GM23248 (cell line): ENCODE measurements at places on chromosomes 5 and 9. TPM values are rescaled to one million over a fixed set of nuclear protein-coding genes. Genes with fewer than 3 reads are reported as not detected.

DNA sequence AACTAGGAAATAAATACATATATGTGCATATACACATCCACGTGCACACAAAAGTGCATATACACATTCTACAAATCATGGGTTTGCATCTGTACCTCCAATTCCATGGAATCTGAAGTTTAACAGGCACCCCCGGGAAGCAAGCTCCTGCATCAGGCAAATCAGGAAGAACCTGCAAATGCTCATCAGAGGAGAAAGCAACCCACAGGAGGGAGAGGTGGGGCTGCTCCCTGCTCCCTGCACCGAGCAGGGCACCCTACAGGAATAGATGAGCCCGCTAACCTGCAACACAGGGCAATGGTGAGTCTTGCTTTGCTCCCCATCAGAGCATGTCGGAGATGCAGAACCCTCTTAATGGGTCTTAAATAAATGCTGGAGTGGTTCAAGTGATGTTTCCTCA, 151.3 kb downstream of the DAB2IP start:
- DNase-seq = no peak

DNA sequence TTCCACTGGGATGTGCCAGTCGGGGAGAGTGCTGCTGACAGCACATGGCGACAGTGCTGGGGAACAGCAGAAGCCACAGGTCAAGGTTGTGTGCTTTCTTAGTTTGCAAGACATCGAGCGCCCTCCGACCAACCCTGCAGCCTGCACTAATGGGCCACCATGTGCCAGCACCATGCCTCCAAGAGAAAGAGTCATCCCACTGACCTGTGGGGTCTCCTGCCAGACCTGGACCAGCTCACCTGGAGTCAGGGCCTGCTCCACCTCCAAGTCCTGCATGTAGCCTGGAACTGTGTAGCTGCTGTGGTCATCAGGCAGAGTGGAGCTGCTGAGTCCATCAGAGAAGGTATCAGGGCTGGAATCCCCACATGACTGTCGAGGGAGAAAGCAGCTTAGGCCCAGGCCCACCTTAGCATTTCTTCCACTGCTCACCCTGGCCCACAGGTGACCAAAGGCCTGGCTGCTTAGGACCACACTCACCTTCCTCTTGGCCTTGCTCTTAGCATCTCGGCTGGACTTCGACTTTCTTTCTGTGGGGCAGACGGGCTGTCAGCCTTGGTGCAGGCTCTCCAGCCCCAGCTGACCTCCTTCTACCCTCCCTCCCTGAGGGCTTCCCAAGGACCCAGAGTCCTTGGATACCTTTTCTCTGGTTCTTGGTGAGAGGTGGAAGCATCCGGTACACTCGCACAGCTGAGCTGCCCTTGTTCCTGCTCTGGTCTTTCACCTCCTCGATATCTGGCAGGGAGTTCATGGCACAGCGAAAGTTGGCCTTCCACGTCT, 4.1 kb downstream of the IRF1 start:
- DNase-seq = no peak

DNA sequence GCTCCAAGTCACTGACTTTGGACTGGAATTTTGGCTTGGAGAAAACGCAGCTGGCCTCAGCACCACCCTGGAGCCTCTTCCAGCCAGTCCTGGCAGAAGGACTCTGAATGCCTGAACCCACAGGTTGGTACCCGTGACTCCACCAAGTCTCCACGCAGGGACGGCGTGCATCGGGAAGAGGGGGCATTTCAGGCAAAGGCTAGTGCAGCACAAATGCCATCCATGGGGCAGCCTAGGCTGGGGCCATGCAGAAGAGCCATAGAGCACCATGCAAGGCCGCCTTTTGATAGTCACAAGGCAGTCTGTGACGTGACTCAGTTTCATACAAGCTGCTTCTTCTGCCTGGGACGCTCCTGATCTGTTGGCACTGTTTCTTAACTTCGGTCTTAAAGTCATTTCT, 28.0 kb downstream of the GDNF start:
- no peak for DNase-seq

- no peak for DNase-seq
Measured at GRCh38 chr5:110333384-110333783, 393.1 kb downstream of the TMEM232 start.

DNA sequence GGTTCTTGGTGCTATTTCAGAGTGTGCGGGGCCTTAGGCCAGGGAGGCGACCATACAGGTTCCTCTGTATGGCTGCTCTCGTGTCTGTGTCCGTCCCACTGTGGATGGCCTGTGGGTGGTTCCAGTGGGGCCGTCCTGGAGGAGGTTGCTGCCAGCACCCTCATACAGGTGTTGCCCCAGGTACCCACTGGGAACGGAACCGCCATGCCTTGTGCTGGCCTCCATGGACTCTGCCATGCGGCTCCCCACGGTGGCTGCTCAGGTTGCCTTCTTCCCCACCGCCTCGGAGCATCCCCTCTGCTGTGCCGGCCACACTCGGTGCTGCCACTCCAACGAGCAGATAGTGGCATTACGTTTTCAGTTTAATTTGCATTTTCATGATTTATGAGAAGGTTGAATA, 129.3 kb upstream of the CACNA1B start:
- no peak for DNase-seq

GRCh38 chr5:134477462-134478245, 47.8 kb upstream of the JADE2 start:
- peak; percentile 40 for DNase-seq

GRCh38 chr5:60503771-60504170, 196.2 kb downstream of the DEPDC1B start:
- DNase-seq = no peak

DNA sequence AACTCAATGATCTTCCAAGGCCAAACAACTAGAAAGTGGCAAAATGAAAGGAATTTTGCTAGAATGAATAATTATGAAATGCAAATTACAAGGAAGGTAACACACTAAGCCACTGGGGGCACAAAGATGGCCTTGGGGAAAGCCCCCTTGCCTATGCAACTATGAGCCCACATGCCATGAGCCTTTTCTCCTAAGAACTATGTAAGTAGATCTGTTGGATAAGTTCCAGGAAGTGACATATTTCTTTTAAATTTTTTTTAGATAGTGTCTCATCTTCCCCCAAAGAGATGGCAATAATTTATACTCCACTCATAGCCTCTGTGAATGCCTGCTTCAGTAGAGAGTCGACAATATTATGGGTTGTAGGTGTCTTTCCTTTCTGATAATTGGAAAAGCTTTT, 257.8 kb downstream of the AUH start:
- DNase-seq = peak; percentile 23

DNA sequence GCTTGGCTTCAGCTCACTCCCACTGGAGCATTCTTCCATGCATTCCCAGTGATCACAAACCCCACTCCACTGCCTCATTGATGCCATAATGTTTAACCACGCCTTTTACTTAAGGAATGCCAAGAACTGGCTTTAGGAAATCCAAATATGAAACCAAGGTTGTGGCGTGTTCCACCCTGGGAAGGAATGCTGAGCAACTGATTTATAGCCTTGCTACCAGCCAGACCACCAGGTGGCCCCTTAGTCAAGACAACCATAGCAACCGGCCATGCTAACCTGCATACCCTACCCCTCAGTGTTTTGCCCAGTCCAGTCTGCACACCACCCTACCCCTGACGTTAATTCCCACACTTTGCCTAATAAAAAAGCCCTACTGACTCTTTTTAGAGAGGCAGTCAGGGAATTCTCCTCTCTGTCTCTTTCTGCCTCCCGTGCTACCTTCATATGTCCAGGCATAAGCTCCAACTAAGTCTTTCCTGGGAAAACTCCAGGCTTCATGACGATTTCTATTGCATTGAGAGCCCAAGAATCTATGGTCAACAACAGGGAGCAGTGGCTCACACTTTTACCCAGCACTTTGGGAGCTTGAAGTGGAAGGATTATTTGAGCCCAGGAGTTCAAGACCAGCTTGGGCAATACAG, 27.0 kb upstream of the PRRC2B start:
- DNase-seq = peak; percentile 55

The NR2F1 gene
- 4.5 and 5.6 TPM in 2 replicates for polyA plus RNA-seq

The ADGRV1 gene
- polyA plus RNA-seq = not detected in 2 replicates

The PAPPA gene
- polyA plus RNA-seq = 8.2 and 8.7 TPM in 2 replicates

The OBP2B gene
- polyA plus RNA-seq = not detected in 2 replicates

The RAPGEF1 gene
- polyA plus RNA-seq = 3.3 and 3.4 TPM in 2 replicates
